ENCODE measurements at places on chromosomes 16 and 17.
A peak's percentile ranks its signal among the peaks of the same experiment; 100 is the strongest.

GRCh38 chr17:78230252-78230962 is 1.0 kb upstream of the TMEM235 start:
- no peak for DNase-seq

- peak; percentile 68 for DNase-seq
Observed at GRCh38 chr17:65099941-65100315, 37.2 kb upstream of the RGS9 start.

DNA sequence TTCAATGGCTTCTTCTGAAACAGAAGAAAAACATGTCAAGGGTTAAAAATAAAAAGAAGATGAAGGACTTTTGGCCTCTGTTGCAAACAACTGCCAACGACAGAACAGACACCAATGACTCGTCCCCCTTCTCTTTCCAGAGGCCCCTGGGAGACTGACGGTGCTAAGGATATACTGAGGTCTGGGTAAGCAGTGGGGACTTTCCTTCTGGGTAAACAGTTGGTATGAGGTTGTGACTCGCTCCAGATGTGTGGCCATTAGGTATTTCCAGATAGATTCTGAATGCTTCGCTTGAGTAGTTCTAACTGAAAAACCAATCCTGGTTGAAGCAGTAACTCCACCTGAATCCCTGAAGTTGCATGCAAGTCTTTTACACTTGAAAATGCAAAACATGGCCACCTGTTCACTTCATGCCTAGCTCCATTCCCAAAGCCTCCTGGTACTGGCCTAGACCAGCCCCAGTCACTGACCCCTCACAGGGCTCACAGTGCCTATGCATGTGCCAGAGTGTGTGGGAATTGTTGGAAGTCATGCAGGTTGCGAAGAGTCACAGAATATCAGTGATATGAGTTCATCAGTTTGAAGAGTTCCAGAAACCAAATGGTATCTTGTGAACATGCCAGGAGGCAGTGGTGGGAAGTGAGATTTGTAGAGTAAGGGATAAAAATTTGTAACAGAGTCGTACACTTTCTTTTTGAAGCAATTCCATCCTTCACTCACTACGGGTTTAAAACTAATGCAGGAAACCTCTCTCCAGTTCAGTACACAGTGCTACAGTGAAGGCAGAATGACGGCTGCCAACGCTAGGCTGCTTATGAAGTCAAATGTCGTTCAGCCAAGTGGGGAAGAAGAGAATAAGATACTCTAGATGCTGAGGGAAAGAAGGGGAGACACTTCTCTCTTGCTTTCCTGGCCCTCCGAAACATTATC is 217.8 kb downstream of the ZFHX3 start:
- no peak for DNase-seq

GRCh38 chr16:80716564-80717139 is 87.7 kb downstream of the CDYL2 start:
- DNase-seq = no peak

DNA sequence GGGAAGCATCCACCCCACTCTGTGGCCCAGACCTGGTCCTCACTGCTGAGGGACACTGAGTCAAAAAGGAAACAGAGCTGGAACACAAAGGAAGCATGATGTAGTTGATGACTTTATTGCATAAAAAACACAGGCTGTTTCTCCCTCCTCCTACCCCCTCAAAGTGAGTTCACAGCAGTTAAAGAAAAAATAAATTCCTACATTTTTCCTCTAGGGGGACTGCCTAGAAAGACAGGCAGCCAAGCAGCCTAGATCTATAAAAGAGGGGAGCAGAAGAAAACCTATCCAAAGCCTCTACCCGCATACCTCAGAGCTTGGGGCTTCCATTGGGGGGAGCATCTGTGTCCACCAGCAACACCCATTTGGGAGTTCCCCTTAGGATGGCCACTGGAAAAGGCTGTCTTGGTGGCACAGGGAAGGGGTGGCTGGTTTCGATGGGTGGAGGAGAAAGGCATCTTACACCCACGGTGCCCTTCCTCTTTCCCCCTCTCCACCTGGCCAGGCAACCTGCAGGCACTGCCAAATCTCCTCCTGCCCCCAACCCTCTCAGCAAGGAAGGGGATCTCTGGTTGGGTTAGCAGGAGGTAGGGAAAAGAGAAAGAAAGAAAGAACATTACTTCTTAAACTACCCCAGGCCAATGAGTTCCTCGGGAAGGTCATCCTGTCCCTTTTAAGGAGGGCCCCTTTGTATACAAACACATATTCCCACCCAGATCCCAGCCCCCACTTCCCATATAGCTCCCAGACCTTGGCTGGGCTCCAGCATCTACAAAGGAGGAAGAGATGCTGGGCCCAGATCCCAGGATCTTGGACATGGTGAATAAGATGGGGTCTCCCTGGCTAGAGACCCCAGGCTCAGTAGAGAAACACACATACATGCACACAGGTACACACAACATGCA is 4.0 kb upstream of the SCRN2 start:
- DNase-seq = no peak

DNA sequence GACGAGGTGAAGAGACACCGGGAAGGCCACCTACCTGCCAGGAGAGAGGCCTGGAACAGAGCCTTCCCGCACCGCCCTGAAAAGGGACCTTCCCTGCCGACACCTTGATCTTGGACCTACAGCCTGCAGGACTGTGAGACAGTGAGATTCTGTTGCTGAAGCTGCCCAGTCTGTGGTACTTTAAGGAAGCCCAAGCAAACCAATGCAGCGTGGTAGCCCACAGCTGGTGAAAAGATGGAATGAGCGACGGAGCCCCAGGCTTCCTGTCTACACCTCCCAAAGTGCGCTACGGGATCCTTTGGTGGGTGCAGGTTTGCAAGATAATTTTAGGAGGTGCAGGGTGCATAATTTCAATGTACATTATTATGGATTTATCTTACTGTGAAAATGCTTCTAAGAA is 33.9 kb downstream of the TNFRSF13B start:
- no peak for DNase-seq

- no peak for DNase-seq
Observed at GRCh38 chr16:3223913-3224515, 10.9 kb downstream of the ZNF200 start.

DNA sequence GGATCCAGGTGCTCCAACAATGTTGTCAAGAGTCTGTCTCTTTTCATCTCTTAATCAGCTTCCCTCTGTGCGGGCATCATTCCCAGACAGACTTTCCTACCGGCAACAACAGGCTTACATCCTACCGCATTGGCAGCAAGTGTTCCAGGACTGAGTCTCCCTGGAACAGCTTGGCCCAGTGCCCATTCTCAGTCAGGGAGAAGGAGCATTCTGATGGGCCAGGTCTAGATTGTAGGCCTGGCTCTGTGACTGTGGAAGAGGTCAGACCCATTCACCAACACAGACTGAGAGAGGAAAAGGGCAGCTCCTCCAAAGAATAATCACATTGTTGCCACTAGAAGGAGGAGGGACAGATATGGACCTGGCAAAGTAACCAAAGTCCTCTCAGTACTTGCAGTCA is 68.1 kb upstream of the TMEM132E start:
- no peak for DNase-seq

DNA sequence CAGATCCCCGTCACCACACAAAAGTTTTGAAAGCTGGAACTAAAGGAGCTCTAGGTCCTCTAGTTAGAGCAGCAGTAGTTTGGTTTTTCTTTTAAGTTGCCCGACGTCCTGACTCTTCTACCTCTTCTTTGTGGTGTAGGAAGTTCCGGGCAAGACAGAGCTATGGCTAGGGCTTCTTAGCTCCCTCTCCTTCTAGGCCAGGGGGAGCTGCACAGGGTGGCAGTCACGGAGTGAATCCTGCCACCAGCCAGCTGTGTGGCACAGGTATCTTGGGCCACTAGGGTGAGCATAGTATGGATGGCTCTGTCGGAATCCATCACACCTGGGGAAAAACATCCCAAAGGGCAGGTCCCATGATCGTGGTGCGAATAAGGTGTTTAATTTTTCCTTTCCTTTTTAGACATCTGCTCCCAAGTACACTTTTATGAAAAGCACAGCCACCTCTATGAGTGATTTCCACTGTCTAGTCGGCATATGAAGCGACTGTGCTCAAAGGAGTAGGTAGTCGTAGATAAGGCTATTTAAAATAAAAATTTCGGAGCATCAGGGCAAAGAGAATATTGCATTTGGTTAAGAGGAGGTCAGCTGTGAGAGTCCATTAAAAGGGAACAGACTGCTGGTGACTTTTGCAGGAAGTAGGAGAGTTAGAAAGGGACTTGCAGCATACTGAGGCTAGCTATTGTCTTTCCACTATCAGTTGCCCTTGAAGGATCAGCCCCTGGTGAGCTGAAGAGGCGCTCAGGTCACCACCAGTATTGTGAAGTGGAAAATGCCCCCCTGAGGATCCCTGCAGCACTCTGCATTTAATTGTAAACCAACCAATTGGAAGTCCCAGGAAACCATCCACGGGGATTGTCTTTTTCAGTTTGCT is 2.1 kb downstream of the PRKCA start:
- no peak for DNase-seq

GRCh38 chr17:43608313-43608712 is 53.4 kb downstream of the MEOX1 start:
- DNase-seq = peak; percentile 2

DNA sequence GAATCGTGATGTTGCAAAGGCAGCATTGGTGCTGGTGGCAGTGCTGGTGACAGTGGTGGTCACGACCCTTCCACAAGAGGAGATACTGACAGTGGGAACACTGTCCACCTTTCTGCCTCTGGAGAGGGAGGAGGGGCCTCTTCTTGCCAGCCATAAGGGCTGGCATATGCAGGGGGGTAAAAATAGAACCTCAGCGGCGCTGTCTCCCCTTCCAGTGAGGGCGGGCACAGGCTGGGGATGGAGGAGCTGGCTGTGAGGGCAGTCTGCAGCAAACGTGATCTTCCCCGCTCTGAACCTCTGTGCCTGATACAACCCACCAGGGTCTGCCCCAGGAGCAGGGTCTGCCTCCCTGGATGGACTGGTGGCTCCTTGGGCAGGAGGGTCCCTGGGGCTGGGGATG is 3.4 kb downstream of the RAP1GAP2 start:
- no peak for DNase-seq

- DNase-seq = peak; percentile 60
Observed at GRCh38 chr16:1378804-1379303, 27.1 kb downstream of the GNPTG start.

DNA sequence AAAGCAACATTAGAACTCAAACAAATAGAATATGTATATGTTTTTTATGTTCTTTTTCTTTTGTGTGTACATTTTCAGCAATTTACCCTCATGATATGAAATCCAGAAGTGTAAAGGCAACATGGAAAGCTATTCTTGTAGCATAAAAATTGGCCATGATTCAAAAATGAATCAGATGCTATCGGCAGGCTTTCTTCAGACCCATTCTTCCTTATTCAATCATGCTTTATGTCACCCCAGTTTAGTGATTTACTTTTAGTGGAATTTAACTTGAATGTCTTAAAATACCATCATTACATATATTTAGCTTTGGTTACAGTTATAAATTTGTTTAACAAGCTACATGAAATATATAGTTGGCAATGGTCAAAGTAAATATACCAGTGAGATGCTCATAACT is 21.4 kb upstream of the SMIM36 start:
- DNase-seq = no peak

- DNase-seq = no peak
Observed at GRCh38 chr16:60811657-60812056, 1224.6 kb downstream of the CDH8 start.

DNA sequence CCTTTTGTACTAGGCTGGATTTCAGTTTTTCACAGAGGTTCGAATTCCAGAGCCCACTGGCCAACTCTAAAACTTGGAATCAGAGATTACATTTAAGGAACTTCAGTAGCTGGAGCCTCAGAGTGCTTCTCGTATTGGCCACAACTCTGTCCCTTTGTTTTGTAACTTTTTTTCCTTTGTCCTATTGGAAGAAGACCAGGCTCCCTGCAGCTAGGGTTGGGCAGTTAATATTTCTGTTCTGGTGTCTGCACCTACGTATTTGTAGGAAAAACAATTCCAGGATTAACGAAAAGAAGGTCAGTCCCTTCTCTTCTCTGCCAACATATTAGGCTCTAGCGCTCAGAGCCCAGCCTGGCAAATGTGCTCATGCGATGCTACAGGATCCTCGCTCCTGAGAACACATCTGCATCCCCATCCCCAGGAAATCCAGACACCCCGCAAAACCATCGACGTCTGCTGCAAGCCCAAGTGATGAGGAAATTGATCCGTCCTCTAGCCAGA is 1.9 kb downstream of the CDH11 start:
- no peak for DNase-seq

- DNase-seq = no peak
Observed at GRCh38 chr17:81543756-81544155, 8.4 kb downstream of the FAAP100 start.

GRCh38 chr16:73480381-73480780 is 432.5 kb upstream of the ZFHX3 start:
- DNase-seq = no peak

DNA sequence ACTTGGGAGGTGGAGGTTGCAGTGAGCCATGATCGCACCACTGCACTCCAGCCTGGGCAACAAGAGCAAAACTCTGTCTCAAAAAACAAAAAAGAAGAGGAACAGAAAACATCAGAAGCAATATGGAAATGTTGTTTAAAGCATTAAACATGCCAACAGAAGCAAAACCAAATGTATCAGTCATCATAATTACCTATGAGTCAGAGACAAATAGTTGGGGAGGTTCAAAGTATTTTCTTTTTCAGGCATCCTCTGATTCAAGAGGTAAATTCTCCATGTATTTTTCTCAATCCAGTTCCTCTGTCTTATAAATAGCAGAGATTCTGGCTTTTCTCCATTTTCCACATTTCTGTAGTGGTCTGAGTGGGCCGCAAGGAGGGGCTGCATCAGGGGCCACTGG is 2.1 kb upstream of the TM4SF5 start:
- DNase-seq = no peak

GRCh38 chr17:58507123-58507634 is 7.3 kb downstream of the MTMR4 start:
- DNase-seq = no peak

- DNase-seq = no peak
Observed at GRCh38 chr16:23826528-23827045, 9.2 kb upstream of the PRKCB start.

GRCh38 chr16:81493755-81494433 is 49.3 kb downstream of the CMIP start:
- peak; percentile 52 for DNase-seq

DNA sequence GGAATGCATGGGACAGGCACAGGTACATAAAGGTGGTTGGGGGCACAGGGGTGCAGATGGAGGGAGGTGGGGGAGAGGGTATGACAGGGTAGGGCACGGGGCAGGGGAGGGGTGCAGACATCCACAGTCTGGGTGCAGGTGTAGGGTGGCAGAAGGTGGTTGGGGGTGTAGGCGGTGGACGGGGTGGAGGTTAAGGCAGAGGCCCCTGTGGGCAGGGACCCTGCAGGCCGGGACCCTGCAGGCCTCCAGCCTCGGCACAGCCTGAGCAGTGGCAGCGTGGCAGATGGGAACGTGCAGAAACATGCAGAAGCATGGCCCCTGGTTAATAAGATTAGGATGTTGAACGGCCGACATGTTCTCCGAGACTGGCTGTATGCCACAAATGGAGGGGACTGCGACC is 115.2 kb downstream of the RBFOX3 start:
- no peak for DNase-seq

- no peak for DNase-seq
Observed at GRCh38 chr17:79845601-79845949, 6.3 kb upstream of the CBX4 start.
